ENCODE measurements at places on chromosomes 13 and 19. TPM values are rescaled to one million over a fixed set of nuclear protein-coding genes. Genes with fewer than 3 reads are reported as not detected.

DNA sequence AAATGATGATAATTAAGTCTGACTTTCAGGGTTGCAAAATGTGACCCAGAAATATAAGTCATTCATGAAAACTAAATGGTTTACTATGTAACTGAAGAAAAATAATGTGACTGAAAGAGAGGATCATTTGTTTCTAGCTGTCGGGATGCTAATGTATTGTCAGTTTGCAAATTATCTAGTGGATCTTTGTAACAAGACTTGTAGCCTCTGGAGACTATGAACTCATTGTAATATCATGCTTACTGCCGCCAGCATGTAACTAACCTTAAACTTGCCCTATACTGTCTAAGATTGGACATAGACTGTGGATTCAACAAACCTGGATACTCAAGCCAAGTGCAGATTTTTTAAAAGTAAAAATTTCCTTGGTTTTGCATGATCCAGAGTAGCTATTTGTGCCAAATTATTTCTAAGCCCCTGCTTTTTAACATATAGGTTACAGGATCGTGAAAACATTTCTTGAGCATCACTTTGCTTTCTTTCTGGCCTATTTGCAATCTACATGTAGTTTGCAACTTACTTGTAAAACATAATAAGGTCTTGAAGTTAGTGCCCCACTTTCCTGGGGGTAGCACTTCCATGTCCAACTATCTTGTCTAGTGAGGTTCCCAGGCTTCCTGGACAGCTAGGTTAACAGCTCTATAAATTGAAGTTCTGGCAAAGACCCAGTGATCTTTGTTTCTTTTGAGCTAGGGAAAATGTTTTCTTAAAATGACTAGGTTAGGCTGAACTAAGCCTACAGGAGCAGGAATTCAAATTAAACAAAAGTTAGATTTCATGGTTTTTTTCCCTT lies 3.3 kb upstream of the POSTN start:
- no peak overlapping the region for H3K27ac ChIP-seq
- no peaks in the 10 kb centered on the region for H3K4me1 ChIP-seq
- no peaks in the 10 kb centered on the region for H3K27me3 ChIP-seq
- DNase-seq: no peak
- no peaks in the 10 kb centered on the region for H3K36me3 ChIP-seq
- H3K4me3 ChIP-seq: no peak overlapping the region

Gene UGGT2
- total RNA-seq: 39.6 TPM

Gene ZNF534
- total RNA-seq: not detected

GRCh38 chr13:104436555-104436954 lies 1370.3 kb upstream of the SLC10A2 start:
- no peaks in the 10 kb centered on the region for H3K27me3 ChIP-seq
- no peak overlapping the region for H3K27ac ChIP-seq
- no peak overlapping the region for H3K4me3 ChIP-seq
- no peak for DNase-seq
- no peaks in the 10 kb centered on the region for H3K4me1 ChIP-seq

Gene ZNF568
- total RNA-seq: 2.1 TPM

Data from Karpas-422 (cell line).